ENCODE measurements at places on chromosomes 6 and 20.

- no peak overlapping the region for H3K4me3 ChIP-seq
- H3K27me3 ChIP-seq, result no peaks in the 10 kb centered on the region
- H3K4me1 ChIP-seq, result peaks cover 45% of the 10 kb centered on the region
- H3K36me3 ChIP-seq, result no peaks in the 10 kb centered on the region
- no peak overlapping the region for H3K27ac ChIP-seq
Observed at GRCh38 chr6:24929242-24929641, 6.5 kb downstream of the RIPOR2 start.

GRCh38 chr6:72238900-72239299 lies 352.6 kb downstream of the RIMS1 start:
- no peaks in the 10 kb centered on the region for H3K27me3 ChIP-seq
- H3K27ac ChIP-seq, result no peak overlapping the region
- H3K4me3 ChIP-seq, result no peak overlapping the region
- DNase-seq, result no peak
- no peaks in the 10 kb centered on the region for H3K4me1 ChIP-seq

- peak overlapping the region; percentile 85 for H3K4me3 ChIP-seq
- peak overlapping the region; percentile 92 for H3K27ac ChIP-seq
- H3K36me3 ChIP-seq, result no peaks in the 10 kb centered on the region
- H3K27me3 ChIP-seq, result no peaks in the 10 kb centered on the region
Observed at GRCh38 chr6:107488875-107489635, 862 bp upstream of the SOBP start.

GRCh38 chr6:6858533-6858982 lies 249.2 kb upstream of the RREB1 start:
- H3K4me3 ChIP-seq, result no peak overlapping the region
- H3K36me3 ChIP-seq, result no peaks in the 10 kb centered on the region
- H3K4me1 ChIP-seq, result peaks cover 9% of the 10 kb centered on the region

DNA sequence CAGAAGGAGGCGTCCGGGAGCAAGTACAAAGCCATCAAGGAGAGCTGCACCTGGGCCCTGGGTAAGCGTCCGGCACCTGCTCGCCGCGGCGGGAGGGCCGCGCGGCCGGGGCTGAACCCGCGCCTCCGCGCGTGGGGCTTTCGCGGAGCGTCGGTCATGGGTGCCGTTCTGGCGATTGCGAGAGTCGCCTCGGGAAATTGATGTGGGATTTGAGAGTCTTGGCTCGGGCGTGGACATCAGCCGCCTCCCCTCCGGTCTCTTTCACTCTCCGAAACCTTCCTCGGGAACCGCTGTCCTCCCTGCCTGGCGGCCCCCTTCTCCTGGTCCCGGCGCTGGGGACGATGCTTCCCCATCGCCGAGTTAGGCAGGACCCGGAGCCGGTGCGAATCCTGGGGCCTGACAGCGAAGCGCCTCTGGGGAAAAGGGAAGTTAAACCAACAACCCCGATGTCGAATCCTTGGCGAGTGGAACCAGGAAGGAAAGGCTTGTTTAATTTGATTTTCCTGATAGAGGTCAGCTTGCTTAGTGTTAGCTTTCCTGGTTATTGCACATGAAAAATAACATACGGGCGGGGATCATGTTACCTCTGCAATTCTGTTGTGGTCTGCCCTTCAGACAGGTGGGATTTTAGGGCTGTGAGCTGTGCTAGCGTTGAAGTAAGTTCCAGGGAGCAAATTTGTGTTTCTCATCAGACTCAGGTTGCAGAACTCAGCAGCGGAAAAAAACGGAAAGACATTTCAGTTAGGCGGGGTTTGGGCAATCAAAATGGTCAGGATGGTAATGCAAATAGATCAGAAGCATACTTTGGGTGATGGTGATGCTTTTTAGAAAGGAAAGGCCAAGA lies 594 bp downstream of the ARFGEF3 start:
- DNase-seq, result no peak
- peak overlapping the region; percentile 47 for H3K27ac ChIP-seq
- H3K4me1 ChIP-seq, result peaks cover 11% of the 10 kb centered on the region
- H3K4me3 ChIP-seq, result peak overlapping the region; percentile 59
- peaks cover 6% of the 10 kb centered on the region for H3K27me3 ChIP-seq

DNA sequence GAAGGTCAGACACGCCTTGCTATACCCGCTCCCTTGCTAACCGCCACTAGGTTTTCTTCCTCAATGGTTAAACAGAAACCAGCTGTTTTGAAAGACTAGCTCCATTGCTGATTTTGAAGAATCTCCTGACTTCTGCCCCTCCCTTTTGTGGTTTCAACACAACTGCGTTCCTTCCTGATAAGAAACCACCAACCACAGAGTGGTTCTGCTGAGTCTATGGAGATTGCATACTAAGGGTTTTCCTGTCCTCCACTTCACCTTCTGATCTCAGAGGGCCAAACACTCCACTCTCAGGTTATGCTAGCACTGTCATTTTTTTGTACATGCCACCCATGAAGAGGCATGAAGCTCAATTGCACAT lies 207.9 kb downstream of the MYLK4 start:
- H3K36me3 ChIP-seq, result no peaks in the 10 kb centered on the region
- H3K27me3 ChIP-seq, result no peaks in the 10 kb centered on the region
- no peaks in the 10 kb centered on the region for H3K4me1 ChIP-seq

DNA sequence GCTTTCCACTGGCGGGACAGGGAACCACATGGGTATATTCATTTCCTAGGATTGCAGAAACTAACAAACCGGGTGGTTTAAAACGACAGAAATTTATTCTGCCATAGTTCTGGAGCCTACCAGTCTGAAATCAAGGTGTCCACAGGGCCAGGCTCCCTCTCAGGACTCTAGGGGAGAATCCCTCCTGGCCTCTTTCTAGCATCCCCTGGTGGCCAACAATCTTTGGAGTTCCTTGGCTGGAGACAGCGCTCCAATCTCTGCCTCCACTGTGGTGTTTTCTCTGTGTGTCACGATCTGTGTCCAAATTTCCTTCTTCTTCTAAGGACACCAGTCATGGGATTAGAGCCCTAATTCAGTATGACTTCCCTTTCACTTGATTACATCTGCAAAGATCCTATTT lies 95.0 kb downstream of the SCML4 start:
- no peak for DNase-seq
- no peak overlapping the region for H3K4me3 ChIP-seq
- no peaks in the 10 kb centered on the region for H3K4me1 ChIP-seq
- H3K36me3 ChIP-seq, result no peaks in the 10 kb centered on the region
- H3K27me3 ChIP-seq, result no peaks in the 10 kb centered on the region
- H3K27ac ChIP-seq, result no peak overlapping the region

DNA sequence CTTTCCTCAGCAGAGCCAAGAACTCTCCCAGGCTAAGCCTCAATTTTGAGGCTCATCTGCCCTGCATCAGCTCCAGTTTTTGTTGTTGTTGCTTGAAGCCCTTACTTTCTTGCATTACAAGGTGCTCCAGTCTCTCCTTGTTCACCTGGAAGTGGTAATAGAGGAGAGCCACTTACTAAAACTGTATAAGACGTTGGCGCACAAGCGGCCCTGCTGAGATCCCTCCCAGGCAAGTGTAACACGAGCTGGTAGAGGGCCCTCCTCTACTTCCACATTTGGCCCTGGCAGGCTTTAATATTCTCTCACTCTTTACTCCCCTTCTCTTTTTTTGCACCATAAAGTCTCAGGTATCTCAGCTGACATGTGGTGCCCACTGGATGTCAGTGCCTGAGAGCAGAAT lies 19.5 kb downstream of the GCM2 start:
- H3K4me3 ChIP-seq, result no peak overlapping the region
- H3K36me3 ChIP-seq, result no peaks in the 10 kb centered on the region
- no peak overlapping the region for H3K27ac ChIP-seq
- H3K27me3 ChIP-seq, result no peaks in the 10 kb centered on the region
- no peaks in the 10 kb centered on the region for H3K4me1 ChIP-seq
- no peak for DNase-seq

Data from sigmoid colon (tissue), 7 donors.